Activated CD8-positive, alpha-beta T cell treated with anti-CD3 and anti-CD28 coated beads, Interleukin-2, amount 10 ng/mL, durations not matched to agents 7 days and 5 days (primary cell): ENCODE measurements at places on chromosomes 12 and 14.

DNA sequence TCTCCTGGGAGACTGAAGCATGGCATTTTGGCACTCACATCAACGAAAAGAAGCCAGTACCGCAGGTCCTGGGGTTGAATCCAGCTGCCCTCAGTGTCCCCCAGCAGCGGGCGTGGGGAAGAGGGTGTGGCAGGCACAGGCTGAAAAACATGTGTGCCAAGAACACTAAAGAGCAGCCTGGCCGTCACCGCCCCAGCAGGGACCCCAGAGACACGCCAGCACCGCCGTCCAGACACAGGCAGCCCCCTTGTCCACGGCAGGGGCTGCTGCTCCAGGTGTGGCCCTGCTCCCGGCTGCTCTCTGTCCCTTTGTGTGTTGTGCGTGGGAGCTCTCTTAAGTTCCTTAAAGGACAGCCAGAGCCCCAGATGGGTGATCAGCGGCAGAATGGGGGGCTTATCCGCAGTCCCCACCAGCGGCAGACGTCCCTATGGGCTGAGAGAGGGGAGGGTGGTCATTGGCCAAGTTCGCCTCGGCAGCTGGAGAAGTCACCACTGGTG is 556 bp downstream of the PHETA1 start:
- DNase-seq: no peak

GRCh38 chr12:132771126-132771838 is 9.7 kb upstream of the ANKLE2 start:
- DNase-seq: peak; percentile 68

DNA sequence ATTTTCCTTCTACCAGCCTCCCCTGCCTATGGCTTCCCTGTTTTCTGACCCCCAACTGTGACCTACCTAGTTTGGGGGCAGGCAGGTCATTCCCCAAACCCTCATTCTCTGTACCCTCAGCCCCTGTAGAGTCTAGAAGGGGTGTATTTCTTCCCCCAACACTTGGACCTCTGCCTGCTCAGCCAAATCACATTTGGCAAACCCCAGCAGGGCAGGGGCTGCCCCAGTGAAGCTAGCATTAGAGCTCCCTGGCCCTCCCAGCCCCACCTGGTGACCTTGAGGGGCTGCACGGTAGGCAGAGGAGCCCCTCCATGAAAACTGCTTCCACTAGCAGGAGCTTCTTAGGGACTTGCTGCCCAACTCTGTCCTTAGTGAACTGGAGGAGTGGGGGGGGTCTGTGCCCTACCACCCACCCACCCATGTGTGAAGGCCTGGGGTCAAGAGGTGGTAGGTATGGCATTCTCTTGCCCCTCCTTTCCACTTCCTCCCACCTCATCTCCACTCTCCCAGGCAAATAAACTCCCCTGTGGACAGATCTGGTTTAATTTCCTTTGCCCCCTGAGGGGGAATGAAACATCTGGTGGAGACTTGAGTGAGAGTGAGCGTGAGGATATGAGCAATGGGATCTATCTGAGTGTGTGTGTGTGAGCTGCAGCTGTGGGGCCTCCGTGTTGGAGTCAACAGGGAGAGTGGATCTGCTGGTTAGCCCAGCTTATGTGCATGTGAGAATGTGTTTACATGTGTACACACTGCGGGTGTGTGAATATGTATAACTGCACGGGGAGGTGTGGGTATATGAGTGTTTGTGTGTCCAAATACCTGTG is 1.6 kb downstream of the NXPH4 start:
- DNase-seq: no peak

GRCh38 chr14:71541271-71541670 is 391.0 kb upstream of the RGS6 start:
- DNase-seq: no peak

- no peak for DNase-seq
These were observed 543.2 kb upstream of the TBX3 start for GRCh38 chr12:115227137-115227615.

DNA sequence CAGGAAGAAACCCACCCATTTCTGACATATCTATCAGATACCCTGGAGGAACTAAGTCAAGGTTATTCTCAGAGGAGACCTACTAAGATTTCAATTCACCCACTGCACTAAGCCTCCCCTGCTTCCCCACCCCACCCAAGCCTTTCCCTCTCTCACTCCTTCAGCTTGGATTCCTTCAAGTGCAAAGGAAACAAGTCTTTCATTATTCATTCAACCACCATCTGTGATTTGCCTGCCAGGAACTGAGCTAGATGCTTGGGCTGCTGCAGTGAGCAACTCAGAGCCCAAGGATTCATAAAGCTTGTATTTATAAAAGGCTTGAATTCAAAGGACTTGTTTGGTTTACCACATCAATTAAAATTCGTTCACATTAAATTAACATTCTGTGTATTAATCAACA is 161.3 kb downstream of the GXYLT1 start:
- DNase-seq: no peak

- no peak for DNase-seq
These were observed 187.4 kb upstream of the SLC16A7 start for GRCh38 chr12:59408431-59408830.

GRCh38 chr12:90572778-90573177 is 382.2 kb downstream of the CCER1 start:
- DNase-seq: no peak

DNA sequence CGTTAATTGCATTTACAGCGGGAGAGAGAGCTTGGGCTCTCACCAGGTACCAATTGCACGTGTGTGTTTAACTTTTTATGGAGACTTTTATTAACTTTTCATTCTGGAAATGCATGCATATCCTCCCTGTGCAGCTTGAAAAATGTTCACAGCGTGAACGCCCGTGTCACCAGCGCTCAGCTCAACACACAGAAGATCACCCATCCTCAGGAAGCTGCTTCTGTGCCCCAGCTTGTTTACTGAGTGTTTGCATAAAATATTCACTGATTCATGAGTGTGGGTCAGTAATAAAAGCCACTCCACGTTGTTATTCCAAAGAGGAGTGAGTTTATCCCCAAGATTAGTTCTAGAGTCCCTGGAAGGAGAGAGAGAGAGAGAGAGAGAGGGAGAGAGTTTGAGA is 75.5 kb upstream of the FZD10 start:
- DNase-seq: no peak

- no peak for DNase-seq
These were observed 263.0 kb downstream of the NEDD1 start for GRCh38 chr12:97169889-97170567.

- no peak for DNase-seq
These were observed 70.5 kb downstream of the LGMN start for GRCh38 chr14:92677955-92678354.

DNA sequence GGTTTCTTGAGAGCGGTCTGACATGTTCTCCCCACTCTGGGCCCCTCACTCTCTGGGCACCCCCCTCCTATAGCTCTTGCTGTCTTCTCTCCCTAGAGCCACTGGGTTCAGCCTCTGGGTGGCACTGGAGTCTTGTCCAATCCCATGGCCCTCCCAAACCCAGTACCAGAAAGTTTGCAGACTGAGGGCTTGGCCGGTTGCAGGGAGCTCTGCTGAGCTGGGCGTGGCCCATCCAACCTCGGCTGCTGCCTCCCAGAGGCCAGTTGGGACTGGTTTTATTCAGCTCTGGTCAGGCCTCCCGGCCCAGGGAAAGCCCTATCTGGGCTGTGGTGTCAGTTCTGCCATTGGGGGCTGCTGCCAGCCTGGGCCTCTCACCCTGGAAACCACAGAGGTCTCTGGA is 37.9 kb downstream of the ISCA2 start:
- no peak for DNase-seq

DNA sequence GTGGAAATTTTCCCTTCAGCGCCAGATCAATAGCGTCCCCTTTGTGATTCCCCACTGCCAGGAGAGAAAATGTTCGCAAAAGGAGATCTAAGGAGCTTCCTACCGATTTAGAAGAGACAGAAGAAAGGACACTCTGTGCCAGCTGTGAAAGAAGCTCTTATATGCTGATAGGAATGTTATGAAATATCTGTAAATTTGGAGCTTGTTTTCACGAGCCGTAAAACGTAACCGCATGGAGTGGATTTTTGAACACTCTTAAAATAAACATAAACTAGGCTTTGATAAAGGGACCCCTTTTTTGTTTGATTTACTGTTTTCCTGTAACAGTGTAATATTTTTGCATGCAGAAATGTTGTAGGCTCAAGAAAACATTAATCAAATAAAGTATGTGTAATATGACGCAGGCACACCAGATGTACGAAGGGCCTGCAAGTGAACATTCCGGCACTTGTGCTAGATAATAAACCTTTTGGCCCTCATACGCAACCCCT is 346.8 kb downstream of the ETNK1 start:
- no peak for DNase-seq

GRCh38 chr14:80003138-80003537 is 208.2 kb downstream of the DIO2 start:
- DNase-seq: no peak

GRCh38 chr12:54929998-54930397 is 54.6 kb downstream of the TESPA1 start:
- no peak for DNase-seq
